ENCODE measurements at places on chromosomes 1 and 21.

DNA sequence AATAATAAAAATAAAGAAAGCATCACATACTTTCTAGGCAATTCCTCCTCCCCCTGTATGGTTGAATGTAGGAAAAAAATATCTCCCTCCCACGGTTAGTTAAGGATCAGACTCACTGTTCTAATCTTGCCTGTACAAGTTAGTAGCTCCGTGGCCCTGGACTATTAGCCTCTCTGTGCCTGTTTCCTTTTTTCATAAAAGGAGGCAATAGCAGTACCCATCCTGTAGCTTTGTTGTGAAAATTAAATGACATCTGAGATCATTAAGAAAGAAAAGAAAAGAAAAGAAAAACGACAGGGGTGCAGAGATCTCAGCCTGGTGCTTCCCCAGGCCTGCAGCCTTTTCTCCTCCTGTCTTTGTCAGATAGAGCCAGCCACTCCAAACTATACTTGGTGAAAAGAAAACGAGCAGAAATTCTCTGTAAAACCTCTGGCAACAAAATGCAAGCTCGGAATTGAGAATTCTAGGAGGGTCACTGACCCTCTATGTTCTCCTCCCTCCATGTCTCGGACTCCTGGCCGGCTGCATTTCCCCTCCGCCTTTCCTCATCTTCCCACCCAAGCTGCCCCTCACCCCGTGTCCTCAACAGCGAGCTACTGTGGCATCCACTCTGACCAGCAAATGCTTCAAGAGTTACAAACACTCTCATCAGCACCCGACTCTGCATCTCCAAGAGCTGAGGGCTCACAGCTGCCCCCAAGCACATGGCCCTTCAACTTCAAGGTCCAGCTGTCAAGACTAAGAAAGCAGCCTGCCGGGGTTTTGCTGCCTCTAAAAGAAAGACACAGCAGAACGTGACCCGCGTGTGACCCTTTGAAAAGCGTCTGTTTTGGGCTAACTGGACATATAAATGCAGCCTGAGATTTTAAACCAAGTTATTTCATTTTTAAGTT is 13.6 kb downstream of the RIPK4 start:
- DNase-seq = no peak

- peak; percentile 42 for DNase-seq
Observed at GRCh38 chr1:25478633-25479032, 47.9 kb downstream of the MACO1 start.

DNA sequence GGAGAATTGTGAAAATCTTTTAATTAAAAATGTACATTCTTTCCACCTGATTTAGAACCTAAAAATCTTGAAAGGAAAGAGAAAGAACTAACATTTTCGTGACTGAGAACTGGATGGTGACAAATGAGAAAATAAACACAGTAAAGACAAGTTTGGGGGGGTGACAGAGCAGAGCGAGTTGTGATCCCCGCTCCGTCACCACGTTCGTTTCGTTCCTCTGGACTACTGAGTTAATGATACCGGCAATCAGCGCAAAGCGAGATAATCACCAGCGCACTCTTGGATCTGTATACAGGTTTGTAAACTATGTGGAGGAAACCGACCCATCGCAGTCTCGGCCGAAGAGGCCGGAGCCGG is 31.2 kb upstream of the CFAP126 start:
- no peak for DNase-seq

DNA sequence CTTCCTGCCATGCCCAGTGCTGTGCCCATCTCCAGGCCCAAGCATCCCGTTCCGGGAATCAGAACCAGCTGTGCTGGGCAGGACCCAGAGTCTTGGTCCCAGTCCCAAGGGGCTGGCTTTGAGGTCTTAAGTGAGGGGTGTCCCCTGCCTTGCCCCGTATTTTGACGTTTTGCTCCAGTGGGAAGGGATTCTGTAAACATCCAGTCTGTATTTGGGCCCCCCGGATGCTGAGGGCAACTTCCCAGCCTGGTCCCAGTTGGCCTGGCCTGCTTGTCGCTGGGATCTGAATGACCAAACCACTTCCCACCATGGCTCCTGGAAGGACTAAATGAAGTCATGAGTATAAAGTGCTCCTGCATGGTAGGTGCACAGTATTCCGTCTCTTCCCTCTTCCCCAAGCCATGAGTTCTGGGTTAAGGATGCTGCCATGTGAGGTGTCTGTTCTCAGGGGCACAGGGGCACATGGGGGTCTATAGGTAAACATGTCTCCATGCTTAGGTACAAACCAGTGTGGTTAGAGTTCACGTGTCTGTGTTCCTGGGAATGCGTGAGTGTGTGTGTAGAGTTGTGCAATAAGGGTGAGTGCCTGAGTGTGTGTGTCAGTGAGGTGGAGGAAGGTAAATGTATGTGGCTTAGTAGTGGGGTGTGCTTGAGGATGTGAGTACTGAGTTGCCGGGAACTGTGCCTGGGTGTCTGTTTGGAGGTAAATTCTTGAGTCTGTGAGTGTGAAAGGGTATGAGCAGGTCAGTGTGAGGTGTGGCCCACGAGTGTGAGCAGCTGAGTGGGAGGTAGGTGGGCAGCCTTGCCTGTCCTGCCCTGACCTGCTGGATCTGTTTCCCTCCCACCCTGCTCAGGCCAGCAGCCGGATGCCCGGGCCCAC is 1.5 kb downstream of the B4GALT2 start:
- no peak for DNase-seq

DNA sequence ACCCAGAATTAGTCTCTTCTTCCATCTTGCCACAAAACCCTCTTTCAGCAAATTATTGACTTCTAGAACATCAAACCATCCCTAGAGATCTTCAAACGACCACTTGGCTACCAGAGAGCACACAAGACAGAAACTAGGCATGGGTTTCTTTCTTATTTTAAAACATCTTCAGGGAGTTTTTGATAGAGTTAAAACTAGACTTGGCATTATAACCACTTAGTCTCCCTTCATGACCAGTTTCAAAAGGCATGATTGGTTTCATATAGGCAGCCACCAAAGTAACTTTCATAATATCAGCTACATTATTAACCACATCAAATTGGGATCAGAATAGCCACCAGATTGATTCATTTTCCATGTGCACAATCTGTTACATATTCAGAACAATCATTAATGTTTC is 368.4 kb upstream of the GREM2 start:
- DNase-seq = no peak

- peak; percentile 77 for DNase-seq
Observed at GRCh38 chr1:154485106-154485505, 16.9 kb upstream of the TDRD10 start.

GRCh38 chr1:151803164-151803563 is 2.1 kb downstream of the LINGO4 start:
- DNase-seq = no peak

DNA sequence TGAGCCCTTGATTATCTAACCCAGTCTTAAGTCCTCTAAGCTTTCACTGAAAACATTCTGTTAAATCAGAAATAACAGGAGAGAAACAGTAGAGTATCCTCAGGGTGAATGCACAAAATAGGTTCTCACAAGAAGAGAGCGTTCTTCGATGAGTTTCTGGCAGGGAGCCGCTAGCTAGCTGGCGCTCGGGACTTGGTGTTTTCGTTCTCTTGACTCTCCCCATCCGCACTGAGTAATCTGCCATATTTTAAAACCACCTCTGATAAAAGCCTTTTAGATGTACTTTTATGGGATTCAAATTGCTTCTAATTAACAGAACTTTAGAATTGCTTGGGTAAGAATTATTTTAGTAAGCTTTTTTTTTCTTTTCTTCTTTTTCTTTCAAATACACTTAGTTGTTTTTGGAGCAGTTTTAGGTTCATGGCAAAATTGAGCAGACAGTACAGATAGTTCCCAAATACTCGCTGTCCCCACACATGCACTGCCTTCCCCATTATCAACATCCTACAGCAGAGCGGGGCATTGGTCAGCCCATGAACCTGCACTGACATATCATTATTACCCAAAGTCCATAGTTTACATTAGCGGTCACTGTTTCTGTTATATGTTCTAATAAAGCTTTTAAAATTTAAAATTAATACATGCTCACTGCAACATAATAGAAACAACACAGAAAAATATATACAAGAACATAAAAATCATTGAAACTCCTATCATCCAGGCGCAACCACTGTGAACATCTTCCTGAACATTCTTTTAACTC is 35.4 kb downstream of the PRDM2 start:
- no peak for DNase-seq

DNA sequence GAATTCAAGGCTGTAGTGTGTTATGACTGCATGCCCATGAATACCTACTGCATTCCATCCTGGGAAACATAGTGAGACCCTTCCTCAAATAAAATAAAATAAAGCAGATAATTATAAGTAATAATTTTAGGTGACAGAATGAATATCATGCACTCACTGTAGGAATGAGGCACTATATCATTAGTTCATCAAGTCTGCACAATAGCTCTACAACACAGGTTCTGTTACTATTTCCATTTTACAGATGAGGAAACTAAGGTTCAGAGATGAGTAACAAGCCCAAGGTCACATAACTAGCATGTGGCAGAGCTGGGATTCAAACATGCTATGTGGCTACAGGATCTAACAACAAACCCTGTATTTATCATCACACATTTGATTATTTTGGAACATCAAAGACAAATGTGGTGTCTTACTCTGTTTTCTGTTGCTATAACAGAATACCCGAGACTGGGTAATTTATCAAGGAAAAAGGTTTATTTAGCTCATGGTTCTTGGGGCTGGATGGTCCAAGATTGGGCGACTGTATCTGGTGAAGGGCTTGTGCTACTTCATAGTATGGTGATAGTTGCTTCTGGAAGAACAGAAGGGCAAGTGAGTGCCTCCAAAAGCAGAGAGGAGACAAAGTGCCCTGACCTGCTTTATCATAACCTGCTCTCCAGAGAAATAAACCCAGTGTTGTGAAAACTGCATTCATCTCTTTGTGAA is 4.8 kb upstream of the ZNF691 start:
- no peak for DNase-seq

DNA sequence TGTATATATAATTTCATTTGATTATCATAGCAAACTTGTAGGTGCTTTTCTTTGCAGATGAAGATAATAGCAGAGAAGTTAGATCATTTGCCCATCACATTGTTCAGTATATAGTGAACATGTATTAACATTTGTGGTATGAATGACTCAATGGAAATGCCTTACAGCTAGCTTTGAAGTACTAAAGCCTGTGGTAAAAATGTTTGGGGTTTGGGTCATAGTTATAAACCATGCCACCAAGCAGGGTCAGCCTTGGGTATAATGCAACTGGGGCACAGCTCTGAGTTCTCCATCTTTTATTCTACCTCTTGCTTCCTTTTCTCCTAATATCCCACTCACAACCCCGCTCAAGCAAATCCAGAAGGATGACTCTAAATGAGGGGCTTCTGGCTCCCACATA is 141.6 kb downstream of the KCNT2 start:
- no peak for DNase-seq

DNA sequence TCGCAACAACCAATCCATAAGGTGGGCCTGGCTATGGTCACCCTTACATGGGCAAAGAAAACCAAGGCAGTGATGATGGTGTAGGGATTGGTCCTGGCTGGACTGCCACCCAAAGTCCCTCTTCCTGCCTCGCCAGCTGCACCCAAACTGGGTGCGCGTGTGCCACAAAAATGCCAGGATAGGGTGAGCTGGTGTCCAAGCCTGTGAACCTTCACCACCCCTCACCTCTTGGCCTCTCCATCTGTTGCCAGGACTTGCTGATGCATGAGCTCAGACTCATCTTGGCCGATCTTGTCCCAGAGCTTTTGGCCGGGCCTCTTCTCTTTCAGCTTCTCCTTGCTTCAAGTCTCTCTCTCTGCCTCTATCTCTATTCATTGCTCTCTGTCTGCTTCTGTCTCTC is 41.8 kb downstream of the FOXD2 start:
- DNase-seq = no peak

GRCh38 chr1:179177182-179177581 is 52.3 kb downstream of the ABL2 start:
- peak; percentile 50 for DNase-seq

GRCh38 chr1:234701737-234702341 is 91.9 kb upstream of the IRF2BP2 start:
- no peak for DNase-seq

DNA sequence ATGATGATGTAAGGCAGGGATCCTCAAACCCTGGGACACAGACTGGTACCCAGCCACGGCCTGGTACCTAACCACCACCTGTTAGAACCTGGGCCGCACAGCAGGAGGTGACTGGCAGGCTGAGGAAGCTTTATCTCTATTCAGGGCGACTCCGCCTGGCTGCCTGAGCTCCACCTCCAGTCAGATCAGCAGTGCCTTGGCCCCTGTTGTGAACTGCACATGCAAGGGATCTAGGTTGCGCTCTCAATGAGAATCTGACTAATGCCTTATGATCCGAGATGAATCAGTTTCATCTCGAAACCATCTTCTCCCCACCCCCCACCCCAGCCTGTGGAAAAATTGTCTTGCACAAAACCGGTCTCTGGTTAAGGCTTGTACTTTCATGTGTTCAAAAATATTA is 4.2 kb downstream of the RNPC3 start:
- DNase-seq = no peak

DNA sequence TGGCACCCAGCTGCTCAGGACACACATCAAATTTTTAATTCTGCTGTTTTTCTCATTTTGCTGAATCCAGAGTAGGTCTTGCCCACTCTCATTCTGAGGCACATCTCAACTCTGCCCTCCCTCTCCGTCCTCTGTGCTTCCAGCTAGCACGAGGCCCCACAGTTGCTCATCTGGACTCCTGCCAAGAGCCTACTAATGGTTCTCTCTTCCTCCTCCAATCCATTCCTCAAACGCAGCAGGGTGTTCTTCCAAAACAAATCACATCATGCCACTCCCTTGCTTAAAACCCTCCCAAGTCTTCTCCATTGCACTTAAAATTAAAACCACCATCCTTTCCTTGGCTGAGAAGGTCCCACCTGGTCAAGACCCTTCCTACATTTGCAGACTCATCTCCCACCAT is 49.8 kb upstream of the SCAF4 start:
- DNase-seq = peak; percentile 91

DNA sequence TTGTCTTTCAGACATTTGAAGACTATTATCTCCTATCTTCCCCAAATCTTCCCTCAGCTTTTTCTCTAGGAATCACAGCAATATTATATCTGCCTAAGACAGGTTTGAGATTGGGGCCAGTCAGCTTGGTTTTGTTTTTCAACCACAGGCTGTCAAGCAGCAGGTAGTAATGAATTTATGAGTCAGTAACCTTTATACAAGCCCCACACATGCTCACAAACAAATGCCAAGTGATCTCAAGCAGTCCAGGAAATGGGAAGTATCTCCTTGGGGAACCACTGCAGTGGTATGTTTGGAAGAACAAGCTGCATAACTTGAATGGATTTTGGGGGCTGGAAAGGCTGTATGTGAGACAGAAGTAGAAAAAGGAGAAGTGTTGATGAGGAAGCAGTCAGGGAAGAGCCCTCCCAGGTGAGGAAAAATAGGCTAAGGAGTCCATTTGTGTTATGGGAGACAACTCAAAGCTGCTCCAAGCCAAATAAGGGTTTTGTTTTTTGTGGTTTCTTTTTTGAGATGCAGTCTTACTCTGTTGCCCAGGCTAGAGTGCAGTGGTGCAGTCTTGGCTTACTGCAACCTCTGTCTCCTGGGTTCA is 2.1 kb downstream of the DHDDS start:
- DNase-seq = no peak

DNA sequence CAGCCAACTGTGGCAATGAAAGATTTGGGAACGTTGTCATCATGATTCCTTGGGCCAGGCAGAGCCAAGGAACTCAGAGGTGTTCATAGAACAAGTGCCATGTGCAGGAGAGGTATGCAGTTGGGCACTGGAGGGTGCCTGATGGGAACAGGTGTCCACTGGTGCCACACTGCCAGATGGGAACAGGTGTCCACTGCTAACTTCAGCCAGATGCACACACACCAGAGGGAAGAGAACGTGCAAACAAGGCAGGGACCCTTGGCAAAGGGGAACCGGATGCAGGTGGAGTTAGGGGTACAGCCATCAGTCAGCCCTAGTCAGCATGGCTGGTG is 13.5 kb downstream of the OLFML2B start:
- DNase-seq = no peak

- DNase-seq = no peak
Observed at GRCh38 chr1:25848531-25848930, 10.7 kb downstream of the AUNIP start.

All from lung (tissue), 17 donors.